Trophoblast cell (in vitro differentiated cells and primary cell): ENCODE measurements at places on chromosomes 6 and 20.

DNA sequence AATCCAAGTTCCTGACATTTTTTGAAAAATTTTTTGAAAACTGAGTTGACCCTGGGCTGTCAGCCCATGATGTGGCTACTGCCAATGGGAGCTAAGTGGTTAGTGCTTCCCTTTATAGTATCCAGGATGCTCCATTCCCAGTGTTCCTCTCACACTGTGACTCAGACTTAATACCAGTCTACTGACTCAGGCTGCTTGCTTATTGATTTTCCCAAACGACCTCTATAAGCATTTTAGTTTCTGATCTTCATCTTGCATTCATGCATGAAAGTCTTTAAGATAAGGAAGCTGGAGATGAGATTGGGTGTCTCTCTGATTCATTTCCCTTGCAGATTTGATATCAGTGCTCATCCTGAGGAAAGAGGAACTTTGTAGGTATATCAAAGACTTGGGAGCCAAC lies 560.0 kb downstream of the TBC1D32 start:
- H3K4me1 ChIP-seq, result no peaks in the 10 kb centered on the region
- H3K27me3 ChIP-seq, result no peaks in the 10 kb centered on the region
- H3K36me3 ChIP-seq, result no peaks in the 10 kb centered on the region
- DNase-seq, result peak; percentile 17
- no peak overlapping the region for H3K4me3 ChIP-seq
- H3K27ac ChIP-seq, result no peak overlapping the region

- H3K36me3 ChIP-seq, result peaks cover 10% of the 10 kb centered on the region
- H3K4me3 ChIP-seq, result no peak overlapping the region
- H3K27me3 ChIP-seq, result no peaks in the 10 kb centered on the region
- H3K27ac ChIP-seq, result no peak overlapping the region
- no peaks in the 10 kb centered on the region for H3K4me1 ChIP-seq
These were observed 46.9 kb upstream of the SCML4 start for GRCh38 chr6:107871016-107871415.

- H3K27me3 ChIP-seq, result no peaks in the 10 kb centered on the region
- H3K4me3 ChIP-seq, result no peak overlapping the region
- H3K4me1 ChIP-seq, result no peaks in the 10 kb centered on the region
- no peak for DNase-seq
- H3K27ac ChIP-seq, result no peak overlapping the region
- H3K36me3 ChIP-seq, result no peaks in the 10 kb centered on the region
These were observed 15.9 kb downstream of the DDO start for GRCh38 chr6:110399219-110400071.

GRCh38 chr20:11247046-11248010 lies 573.5 kb upstream of the JAG1 start:
- H3K27me3 ChIP-seq, result no peaks in the 10 kb centered on the region
- DNase-seq, result no peak
- H3K36me3 ChIP-seq, result no peaks in the 10 kb centered on the region
- no peak overlapping the region for H3K4me3 ChIP-seq
- H3K4me1 ChIP-seq, result no peaks in the 10 kb centered on the region

GRCh38 chr20:10255846-10256245 lies 37.2 kb downstream of the SNAP25 start:
- DNase-seq, result no peak
- no peaks in the 10 kb centered on the region for H3K36me3 ChIP-seq
- no peak overlapping the region for H3K4me3 ChIP-seq
- H3K4me1 ChIP-seq, result no peaks in the 10 kb centered on the region
- no peak overlapping the region for H3K27ac ChIP-seq

DNA sequence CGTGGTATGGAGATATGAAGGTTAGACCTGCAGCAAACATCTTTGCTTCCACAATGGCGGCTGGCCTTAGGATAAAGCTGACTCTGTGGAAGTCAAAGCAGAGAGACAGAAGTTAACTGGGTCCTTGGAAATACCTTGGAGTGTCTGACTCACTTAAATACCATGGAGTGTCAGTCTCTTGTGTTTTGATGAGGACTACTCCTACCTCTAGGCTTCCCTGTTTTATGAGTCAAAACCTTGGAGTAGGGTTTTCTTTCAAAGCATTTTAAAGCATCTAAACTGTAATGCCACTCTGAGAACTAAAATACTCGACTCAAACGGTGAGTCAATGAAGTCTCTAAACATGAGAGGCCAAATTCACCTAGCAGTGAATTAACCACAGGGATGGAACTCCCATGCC lies 329.1 kb downstream of the SAMD5 start:
- H3K4me3 ChIP-seq, result no peak overlapping the region
- no peaks in the 10 kb centered on the region for H3K4me1 ChIP-seq
- no peaks in the 10 kb centered on the region for H3K27me3 ChIP-seq
- DNase-seq, result no peak
- no peaks in the 10 kb centered on the region for H3K36me3 ChIP-seq

DNA sequence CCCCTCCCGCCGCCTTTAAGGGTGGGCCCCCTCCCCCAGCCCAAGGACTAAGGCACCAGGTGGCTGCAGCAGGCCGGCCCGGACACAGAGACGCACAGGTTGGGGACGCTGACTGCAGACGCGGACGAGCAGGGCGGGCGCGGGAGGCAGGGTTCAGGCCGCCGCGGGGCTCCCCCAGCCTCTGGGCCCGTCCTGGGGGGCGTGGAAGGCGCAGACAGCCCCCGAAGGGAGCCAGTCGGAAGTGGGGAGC lies 9.3 kb downstream of the DUSP15 start:
- H3K4me1 ChIP-seq, result peaks cover 14% of the 10 kb centered on the region
- H3K36me3 ChIP-seq, result no peaks in the 10 kb centered on the region
- no peak overlapping the region for H3K27ac ChIP-seq
- peak overlapping the region; percentile 62 for H3K4me3 ChIP-seq
- no peak for DNase-seq

GRCh38 chr6:55886185-55886836 lies 10.9 kb upstream of the BMP5 start:
- H3K27me3 ChIP-seq, result no peaks in the 10 kb centered on the region
- no peak overlapping the region for H3K4me3 ChIP-seq
- no peaks in the 10 kb centered on the region for H3K36me3 ChIP-seq

GRCh38 chr20:59724457-59725366 lies 120.4 kb downstream of the PHACTR3 start:
- DNase-seq, result no peak
- H3K27ac ChIP-seq, result no peak overlapping the region
- H3K36me3 ChIP-seq, result no peaks in the 10 kb centered on the region
- peak overlapping the region; percentile 54 for H3K4me3 ChIP-seq
- no peaks in the 10 kb centered on the region for H3K27me3 ChIP-seq

DNA sequence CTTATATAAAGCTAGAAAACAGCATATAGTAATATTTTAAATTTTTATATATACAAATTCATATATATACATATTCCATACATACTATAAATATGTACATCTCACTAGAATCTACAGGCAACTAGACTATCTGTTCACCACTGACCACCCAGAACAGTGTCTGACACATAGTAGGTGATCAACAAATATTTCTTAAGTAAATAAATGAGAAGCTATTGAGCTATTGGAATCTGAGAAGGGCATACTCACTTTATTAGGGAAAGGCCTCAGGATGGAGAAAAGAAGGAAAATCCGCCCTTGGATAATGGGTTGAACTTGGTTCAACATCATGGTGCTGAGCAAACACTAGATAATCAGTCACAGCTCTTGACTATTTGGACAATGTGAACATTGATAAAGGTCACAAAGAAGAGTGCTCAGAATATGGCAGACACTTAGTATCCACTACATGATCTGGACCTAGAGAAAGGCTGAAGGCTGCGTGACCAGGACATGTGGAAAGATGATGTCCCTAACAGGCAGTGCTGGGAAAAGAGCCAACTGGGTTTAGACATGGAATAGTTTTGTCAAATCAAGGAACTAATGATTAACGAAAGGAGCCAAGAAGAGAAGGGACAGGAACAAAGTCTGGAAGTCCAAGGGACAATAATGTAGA lies 186.1 kb downstream of the TASP1 start:
- no peak overlapping the region for H3K27ac ChIP-seq
- no peaks in the 10 kb centered on the region for H3K4me1 ChIP-seq
- H3K36me3 ChIP-seq, result no peaks in the 10 kb centered on the region
- H3K27me3 ChIP-seq, result no peaks in the 10 kb centered on the region
- no peak overlapping the region for H3K4me3 ChIP-seq

DNA sequence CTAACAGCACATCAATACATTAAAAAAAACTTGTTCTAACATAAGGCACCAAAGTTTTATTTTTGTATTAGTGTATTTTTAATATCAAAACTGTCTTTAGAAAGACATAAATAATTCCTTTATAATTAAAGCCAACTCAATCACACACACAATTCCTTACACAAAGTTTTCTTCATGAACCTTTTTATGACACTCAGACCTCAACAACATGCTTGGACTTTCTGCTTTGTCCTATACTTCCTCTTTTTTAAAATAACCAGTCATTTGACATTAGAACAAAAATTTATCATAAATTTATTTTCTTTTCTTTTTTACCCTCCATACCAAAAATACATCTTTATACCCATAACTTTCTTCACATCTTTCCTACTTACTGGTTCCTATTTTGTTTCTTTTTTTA lies 292.0 kb upstream of the ARID1B start:
- no peak for DNase-seq
- H3K4me1 ChIP-seq, result no peaks in the 10 kb centered on the region
- no peaks in the 10 kb centered on the region for H3K36me3 ChIP-seq

DNA sequence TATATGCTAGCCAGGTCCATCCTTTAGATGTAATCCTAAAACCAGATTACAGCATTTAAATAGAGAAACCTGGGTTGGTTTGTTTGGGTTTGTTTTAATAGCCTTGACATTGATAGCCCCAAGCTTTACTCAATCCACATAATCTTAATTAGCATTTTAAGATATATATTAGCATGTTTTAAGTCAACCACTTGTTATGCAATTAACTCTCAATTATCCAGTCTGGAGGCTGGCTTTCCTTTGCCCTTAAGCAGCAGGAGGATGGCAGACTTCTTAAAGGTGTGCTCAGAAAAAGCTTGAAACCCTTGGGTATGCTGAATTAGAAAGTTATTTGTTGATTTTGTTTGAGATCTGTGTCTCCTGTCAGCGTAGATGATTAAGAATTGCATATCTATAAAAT lies 46.3 kb upstream of the SMIM28 start:
- no peak for DNase-seq
- H3K27me3 ChIP-seq, result no peaks in the 10 kb centered on the region
- H3K4me1 ChIP-seq, result no peaks in the 10 kb centered on the region
- H3K36me3 ChIP-seq, result no peaks in the 10 kb centered on the region

- no peaks in the 10 kb centered on the region for H3K36me3 ChIP-seq
- no peaks in the 10 kb centered on the region for H3K4me1 ChIP-seq
- no peak overlapping the region for H3K27ac ChIP-seq
- DNase-seq, result no peak
These were observed 54.0 kb downstream of the PSMG4 start for GRCh38 chr6:3312604-3313231.

DNA sequence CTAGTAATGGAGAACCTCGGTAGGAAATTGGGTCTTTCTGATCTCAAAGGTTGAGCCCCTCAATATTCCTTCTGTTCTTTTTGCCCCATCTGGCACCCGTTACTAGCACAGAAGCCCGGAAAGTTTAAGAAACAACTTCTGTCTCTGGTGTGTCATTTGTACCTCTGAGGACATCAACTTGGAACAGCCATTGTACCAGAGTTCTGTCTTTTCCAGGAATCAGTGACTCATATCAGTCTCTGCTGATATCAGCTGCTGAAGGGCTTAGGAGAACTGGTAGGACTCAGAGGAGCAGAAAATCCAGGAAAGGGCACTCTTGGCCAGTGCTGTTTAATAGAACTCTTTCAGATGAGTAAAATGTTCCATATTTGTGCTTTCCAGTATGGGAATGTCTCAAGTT lies 78.3 kb upstream of the CHD6 start:
- H3K4me1 ChIP-seq, result peaks cover 3% of the 10 kb centered on the region
- H3K27ac ChIP-seq, result no peak overlapping the region
- no peaks in the 10 kb centered on the region for H3K27me3 ChIP-seq
- H3K4me3 ChIP-seq, result no peak overlapping the region
- H3K36me3 ChIP-seq, result no peaks in the 10 kb centered on the region

- H3K36me3 ChIP-seq, result no peaks in the 10 kb centered on the region
- peak overlapping the region; percentile 42 for H3K4me3 ChIP-seq
- no peaks in the 10 kb centered on the region for H3K4me1 ChIP-seq
These were observed 123.0 kb upstream of the SNX9 start for GRCh38 chr6:157699777-157700636.

- no peak overlapping the region for H3K4me3 ChIP-seq
- no peak overlapping the region for H3K27ac ChIP-seq
- no peak for DNase-seq
- no peaks in the 10 kb centered on the region for H3K36me3 ChIP-seq
- peaks cover 9% of the 10 kb centered on the region for H3K4me1 ChIP-seq
These were observed 53.0 kb downstream of the LRRC1 start for GRCh38 chr6:53847796-53848314.

DNA sequence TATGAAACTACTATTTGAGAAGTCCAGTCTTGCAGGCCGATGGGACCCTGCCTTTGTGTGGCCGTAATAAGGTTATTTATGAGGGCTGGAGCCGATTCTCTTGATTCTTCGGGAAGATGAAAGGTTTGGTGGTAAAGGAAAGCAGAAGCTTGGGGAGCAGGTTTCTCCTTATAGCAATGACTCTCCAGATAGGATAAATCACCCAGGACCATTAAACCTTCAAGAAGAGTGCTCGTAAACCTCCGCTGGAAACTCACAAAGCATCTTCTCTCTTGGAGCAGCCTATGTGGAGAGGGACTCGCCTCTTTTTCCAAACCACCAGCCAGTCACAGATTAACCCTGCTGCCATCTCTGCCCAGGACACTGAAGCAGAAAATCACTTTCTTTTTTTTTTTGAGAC lies 69.6 kb upstream of the SALL4 start:
- no peak overlapping the region for H3K4me3 ChIP-seq
- H3K27me3 ChIP-seq, result no peaks in the 10 kb centered on the region
- DNase-seq, result no peak

DNA sequence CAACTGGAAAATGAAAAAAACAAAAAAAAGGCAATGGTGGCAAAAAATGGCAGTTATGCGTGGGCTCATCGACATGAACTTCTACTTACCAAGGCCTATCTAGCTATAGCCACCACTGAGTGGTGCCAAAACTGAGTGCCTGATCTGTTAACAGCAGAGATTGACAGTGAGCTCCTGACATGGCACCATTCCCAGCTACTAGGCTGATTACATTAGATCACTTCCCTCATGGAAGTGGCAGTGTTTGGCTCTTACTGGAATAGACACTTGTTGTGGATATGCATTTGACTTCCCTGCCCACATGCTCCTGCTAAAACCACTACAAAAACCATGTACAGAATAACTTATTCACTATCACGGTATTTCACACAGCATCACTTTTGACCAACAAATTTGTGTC lies 216.1 kb upstream of the SGK1 start:
- H3K27me3 ChIP-seq, result no peaks in the 10 kb centered on the region
- H3K27ac ChIP-seq, result no peak overlapping the region
- no peak for DNase-seq
- peaks cover 3% of the 10 kb centered on the region for H3K4me1 ChIP-seq
- no peaks in the 10 kb centered on the region for H3K36me3 ChIP-seq

DNA sequence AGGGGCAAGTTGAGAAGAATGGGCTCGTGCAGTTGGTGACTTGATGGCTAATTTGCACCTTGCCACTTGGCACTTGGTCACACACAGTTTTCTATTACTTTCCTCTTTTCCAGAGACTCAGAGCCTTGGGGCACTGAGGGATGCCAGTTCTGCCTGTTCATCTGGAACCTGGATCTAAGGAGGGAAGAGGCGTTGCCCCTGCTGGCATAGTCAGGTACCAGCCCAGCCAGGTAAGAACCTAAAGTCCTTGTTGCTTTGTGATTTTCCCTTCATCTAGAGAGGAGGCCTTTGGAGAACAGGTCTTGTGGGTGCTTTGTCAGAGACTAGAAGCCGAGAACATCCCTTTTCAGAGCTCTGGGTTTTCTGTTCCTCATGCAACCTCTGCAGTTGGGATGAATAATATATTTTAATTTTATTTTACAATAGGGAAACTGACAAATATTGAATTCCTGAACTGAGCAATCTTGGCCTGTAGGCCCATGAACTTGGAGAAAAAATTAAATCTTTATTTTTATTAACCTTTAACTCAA lies 11.4 kb downstream of the SYTL3 start:
- H3K27ac ChIP-seq, result no peak overlapping the region
- H3K36me3 ChIP-seq, result no peaks in the 10 kb centered on the region
- DNase-seq, result no peak
